ENCODE measurements at places on chromosomes 4 and X.

GRCh38 chr4:17169699-17170098 lies 271.3 kb upstream of the LDB2 start:
- DNase-seq = no peak

- no peak for DNase-seq
Observed at GRCh38 chr4:7556558-7556957, 121.8 kb upstream of the PSAPL1 start.

- no peak for DNase-seq
Observed at GRCh38 chr4:89814362-89814761, 22.6 kb downstream of the SNCA start.

DNA sequence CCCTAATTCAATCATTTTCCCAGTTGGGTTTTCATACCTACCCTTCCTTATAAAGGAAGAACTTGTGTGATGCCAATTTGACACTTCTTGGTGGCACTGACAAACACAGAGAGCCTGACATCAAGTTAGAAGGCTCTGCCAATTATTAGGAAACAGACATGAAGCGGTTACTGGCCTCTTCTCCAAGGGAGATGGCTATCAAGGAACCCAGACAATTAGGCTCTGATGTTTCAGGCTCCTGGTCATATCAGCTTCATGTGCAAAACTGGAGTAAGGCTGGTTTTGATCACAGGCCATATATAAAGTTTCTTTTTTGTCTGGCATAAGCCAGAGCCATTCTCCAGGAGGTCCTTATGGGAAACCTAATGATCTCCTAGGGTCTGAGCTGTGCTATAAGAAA lies 428 bp downstream of the ARL13A start:
- DNase-seq = no peak

GRCh38 chr4:89324671-89325070 lies 17.1 kb upstream of the GPRIN3 start:
- no peak for DNase-seq

All from fibroblast of lung (primary cell).